Activated naive CD4-positive, alpha-beta T cell (primary cell): ENCODE measurements at places on chromosomes 7 and 10.

DNA sequence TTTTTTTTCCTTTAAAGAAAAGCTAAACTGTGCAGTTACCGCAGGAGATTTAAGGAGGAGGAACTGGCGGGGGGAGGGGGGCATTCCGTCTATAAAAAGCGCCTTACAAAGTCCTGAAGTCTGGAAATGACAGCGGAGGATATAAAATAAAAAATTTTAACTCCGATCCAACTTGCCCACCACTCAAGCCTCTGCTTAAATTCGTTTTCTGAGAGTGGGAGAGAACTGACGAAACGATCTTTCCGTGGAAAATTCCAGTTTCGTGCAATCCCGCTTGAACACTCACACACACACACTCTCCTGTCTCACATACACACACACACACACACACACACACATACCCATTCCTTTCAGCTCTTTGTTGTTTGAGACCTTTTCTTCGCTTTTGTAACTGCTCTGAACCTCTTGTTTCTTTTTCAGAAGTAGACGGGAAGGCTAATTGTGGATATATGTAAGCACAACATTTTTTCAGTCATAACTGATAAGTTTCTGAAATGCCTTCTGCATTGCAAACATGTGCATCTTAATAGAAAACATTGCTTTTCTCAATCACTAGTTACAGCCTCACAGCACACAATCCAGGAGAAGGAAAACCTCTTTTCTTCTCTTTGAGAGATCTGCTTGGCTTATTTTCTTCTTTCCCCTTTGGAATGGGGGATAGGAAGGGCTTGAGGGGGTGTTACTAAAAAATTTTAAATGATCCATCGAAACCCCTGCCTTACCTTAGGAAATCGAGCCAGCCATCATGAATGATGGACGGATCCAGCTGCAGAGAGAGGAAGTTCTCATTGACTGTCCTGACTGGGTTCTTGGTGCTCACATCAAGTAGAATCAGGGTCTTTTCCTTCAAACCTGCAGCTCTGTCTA lies 628 bp downstream of the HPSE2 start:
- DNase-seq, result no peak

- no peak for DNase-seq
These were observed 12.8 kb downstream of the LBX1 start for GRCh38 chr10:101216207-101217043.

GRCh38 chr7:47087866-47088265 lies 494.0 kb downstream of the TNS3 start:
- DNase-seq, result no peak

GRCh38 chr7:2934211-2934731 lies 90.2 kb upstream of the GNA12 start:
- no peak for DNase-seq

- DNase-seq, result no peak
These were observed 117.9 kb upstream of the MACROH2A2 start for GRCh38 chr10:69934768-69935167.

DNA sequence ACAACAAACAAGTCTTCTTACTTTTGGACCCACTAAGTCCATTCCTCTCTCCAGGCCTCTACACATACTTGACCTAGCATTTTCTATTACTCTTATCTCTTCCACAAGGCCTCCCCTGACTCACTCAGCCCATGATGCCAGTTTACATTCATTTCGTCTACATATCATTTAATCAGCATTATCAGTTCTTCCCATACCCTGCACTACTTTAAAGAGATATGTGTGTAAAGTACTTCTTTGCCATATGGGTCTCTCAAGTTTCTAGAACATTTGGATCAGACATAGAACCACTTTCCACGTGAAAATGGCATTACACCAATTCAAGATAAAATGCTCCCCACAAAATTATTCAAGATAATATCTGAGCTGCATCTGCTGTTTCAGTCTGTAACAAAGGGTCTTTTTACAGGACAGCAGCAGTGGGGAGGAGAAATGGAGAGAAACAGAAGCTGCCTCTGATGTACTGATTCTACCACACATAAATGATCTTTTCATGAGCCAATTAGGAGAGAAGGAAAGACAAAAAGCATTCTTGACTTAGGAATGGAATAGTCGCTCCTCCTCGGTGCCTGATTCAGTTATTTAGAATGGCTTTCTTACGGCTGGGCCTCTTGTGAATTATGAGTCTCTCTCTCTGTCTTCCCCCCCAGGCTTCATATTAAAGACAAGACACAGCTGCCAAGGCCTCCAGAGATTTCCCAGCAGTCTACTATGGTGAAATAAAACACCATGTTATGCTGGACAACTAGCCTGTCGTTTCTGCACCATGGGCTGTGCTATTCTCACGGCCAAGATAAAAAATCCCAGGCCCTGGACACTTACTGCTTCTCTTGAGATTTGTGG lies 46.9 kb upstream of the SEPTIN7 start:
- no peak for DNase-seq

DNA sequence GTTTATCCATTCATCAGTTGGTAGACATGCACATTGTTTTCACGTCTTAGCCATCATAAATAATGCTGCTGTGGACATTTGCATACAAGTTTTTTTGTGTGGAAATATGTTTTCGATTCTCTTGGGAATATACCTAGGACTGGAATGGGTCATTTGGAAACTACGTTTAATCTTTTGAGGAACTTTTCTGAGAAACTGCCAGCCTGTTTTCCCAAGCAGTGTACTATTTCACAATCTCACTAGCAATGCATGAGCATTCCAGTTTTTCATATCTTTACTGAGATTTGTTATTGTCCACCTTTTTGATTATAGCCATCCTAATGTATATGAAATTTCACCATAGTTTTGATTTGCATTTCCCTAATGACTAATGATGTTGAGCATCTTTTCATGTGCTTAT lies 95.7 kb upstream of the JAZF1 start:
- no peak for DNase-seq

GRCh38 chr10:77350711-77351119 lies 286.9 kb downstream of the KCNMA1 start:
- DNase-seq, result no peak

- no peak for DNase-seq
These were observed 49.1 kb downstream of the GRB10 start for GRCh38 chr7:50733552-50733951.

- no peak for DNase-seq
These were observed 60.6 kb upstream of the LAMB1 start for GRCh38 chr7:108063520-108063933.

DNA sequence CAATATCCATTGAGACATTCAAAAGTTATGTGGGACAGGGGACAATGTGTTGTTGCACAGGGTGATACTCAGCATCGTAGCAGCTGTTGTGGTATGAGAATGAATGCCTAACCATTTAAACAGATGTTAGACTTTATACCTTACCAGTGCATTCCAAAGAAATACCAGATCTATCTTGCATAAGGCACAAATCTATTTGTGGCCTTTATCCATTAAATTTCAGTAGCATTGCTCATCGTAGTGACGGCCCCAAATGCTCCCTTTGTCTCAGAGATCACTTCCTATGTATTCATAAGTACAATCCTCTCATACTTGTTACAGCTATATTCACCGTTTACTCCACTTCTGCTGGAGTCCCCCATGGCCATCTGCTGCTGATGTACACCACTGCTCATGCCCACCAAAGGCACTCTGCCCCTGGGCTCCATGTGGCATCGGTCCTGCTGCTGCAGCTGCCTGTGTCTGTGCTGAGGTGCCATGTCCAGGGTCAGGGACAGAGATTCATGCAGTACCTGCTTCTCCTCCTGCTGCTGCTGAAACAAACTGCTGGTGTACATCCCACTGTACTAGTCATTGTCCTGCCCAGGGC lies 96.3 kb downstream of the CPED1 start:
- DNase-seq, result no peak

- DNase-seq, result no peak
These were observed 20.5 kb upstream of the CRYGN start for GRCh38 chr7:151460474-151460855.

GRCh38 chr10:110279407-110279986 lies 25.2 kb downstream of the SMNDC1 start:
- peak; percentile 8 for DNase-seq

GRCh38 chr10:129470103-129470851 lies 3.2 kb downstream of the MGMT start:
- DNase-seq, result no peak

- no peak for DNase-seq
These were observed 13.7 kb downstream of the AHCYL2 start for GRCh38 chr7:129238546-129238945.

DNA sequence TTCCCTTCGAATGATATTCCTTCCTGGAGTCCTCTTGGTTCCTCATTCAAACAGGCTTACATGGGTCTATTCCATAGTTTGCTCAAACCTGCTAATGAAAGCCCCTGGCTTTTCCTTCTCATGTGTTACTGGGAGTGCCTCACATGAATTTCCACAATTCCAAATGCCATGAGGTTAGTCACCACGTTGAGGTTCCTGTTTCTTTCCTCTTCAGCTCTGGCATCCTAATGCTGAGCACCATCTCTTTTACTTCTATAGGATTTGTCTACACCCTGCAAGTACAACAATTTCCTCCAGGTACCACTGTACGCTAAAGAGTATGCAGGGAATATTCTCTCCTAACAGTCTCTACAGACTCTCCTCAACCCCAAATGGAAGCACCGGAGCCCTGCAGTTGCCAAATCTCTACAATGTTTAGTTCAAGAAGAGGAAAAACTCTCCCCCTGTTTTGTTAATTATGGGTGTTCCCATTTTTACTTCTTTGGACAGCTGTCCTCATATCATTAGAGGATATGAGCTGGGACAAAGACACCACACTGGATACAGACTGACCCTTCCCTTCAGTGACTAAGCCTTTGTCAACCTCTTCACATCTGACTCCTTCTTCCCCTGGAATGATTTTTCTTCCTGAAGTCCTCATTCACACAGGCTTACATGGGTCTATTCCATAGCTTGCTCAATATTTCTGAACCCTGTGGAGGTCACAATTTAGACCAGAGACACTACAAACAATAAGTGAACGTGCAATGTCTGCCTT lies 145.8 kb upstream of the BET1 start:
- DNase-seq, result no peak

GRCh38 chr7:55211726-55212125 lies 153.4 kb upstream of the LANCL2 start:
- no peak for DNase-seq

DNA sequence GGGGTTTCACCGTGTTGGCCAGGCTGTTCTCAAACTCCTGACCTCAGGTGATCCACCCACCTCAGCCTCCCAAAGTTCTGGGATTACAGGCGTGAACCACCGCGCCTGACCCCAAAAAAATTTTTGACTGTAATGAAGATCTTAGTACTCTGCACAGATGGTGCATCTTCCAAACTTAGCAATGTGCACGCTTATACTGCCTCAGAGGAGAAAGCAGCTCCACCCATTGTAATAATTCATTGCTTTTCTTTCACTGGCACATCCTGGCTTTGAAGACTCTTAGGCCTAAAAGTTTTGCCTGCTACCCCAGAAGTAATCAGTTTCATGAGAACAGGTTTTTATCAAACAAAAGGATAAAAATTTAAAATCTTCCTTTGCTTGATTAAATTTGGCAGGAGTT lies 52.1 kb upstream of the OIT3 start:
- DNase-seq, result no peak

GRCh38 chr7:46317256-46317655 lies 396.2 kb upstream of the IGFBP3 start:
- no peak for DNase-seq

DNA sequence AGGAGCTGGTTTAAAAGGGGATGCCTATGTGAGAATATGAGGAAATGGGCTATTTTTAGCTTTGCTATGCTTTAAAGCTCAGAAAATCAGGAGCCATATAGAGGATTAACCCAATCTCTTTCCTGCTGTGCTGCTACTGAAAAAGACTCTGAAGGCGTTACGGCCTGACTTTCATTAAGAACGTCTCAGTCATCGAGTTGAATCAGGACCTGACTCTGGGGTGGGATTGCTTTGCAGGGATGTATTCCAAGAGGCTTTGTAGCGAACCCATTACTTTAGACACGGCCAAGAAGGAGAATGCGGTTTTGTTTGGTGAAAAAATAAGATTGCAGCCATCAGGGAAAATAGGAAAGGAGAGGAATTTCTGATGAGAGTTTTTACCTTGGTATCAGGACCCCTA lies 426.9 kb downstream of the CCSER2 start:
- no peak for DNase-seq

DNA sequence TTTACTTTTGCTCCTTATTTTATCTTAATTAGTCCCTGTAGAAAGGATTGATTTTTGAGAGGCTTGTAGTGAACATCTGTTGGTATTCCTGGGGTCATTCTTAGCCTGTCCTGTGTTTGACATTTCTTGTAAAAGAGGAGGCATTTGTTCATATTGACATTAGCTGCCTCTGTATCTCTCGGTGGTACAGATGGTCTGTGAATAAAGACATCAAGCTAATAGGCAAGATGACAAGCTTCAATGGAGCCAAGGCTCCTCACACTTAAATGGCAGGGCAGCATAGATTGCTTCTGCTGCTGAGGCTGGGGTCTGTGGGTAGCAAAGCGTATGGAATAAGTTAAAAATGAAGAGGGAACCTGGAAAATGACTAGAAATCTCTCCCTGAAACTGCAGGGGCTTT lies 687.6 kb downstream of the LRMDA start:
- no peak for DNase-seq

DNA sequence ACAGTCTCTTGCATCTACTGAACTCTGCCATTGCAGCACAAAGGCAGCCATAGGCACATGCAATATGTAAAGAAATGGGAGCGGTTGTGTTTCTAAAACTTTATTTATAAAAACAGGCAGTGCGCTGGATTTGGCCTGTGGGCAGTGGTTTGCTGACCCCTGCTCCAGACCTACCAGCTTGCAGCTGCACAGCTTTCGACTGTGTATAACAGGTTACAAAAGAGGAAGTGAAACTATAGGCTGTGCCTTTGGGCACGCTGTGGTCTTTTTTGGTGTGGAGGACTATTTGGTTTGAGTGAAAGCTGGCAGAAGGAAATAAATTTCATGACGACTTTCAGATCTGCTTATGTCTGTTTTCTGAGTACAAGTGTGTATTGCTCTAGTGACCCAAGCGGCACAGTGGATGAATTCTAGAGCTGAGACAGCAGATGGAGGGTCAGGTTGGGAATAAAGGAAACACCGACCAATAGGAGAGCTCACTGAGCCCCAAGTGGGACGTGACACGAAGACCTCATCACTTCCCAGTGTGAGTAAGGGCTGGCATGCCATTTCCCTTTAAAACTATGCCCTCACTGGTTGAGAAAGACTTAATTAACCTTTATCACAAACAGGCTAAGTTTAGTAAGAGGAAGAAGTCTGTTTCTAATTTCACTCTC lies 152.7 kb downstream of the ANK3 start:
- DNase-seq, result no peak
